ENCODE measurements at places on chromosomes 7 and 10.
A peak's percentile ranks its signal among the peaks of the same experiment; 100 is the strongest.

- no peak for DNase-seq
These were observed 2.0 kb upstream of the ANLN start for GRCh38 chr7:36387435-36388231.

DNA sequence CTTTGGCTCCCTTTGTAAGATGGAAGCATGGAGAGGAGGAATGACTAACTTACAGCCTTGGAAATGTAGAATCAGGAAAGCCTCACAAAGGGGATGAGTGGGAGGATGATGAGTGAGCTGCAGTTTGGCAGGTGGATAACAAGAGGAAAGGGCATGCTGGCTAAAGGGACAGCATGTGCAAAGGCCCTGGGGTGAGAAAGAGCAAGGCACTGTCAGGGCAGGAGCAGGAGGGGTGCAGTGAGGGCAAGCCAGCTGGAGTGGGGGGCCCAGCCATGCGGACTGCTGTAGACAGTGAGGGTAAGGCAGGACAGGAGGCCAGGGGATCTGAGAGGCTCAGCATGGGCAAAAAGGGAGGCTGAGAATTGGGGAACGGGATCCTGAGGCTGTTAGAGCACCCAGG is 20.5 kb downstream of the TLL2 start:
- no peak for DNase-seq

- no peak for DNase-seq
These were observed 117.0 kb upstream of the PTPRZ1 start for GRCh38 chr7:121755818-121756552.

DNA sequence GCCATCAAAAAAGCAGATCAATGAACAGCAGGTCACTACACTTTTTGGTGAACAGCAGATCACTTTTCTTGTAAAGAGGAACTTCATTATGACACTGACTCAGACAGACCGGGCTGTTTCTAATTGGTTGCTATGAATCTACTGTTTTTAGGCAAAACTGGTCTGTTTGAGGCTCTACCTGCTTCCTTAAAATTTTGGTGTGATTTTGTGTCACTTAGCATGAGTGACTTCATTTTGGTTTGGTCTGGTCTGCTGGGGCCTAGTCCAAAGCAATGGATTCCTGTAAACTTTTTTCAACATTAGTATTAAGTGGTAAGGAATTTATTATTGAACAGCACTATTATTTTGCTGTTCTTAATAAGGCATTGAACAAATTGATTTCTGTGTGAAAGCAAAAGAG is 41.8 kb upstream of the C10orf71 start:
- no peak for DNase-seq

- DNase-seq, result no peak
These were observed 222.9 kb upstream of the CELF2 start for GRCh38 chr10:10794791-10795191.

- no peak for DNase-seq
These were observed 6.8 kb upstream of the TCERG1L start for GRCh38 chr10:131318291-131318690.

GRCh38 chr10:71210542-71210871 is 1.9 kb upstream of the UNC5B start:
- no peak for DNase-seq

GRCh38 chr10:49505076-49505475 is 33.8 kb downstream of the ERCC6 start:
- no peak for DNase-seq

DNA sequence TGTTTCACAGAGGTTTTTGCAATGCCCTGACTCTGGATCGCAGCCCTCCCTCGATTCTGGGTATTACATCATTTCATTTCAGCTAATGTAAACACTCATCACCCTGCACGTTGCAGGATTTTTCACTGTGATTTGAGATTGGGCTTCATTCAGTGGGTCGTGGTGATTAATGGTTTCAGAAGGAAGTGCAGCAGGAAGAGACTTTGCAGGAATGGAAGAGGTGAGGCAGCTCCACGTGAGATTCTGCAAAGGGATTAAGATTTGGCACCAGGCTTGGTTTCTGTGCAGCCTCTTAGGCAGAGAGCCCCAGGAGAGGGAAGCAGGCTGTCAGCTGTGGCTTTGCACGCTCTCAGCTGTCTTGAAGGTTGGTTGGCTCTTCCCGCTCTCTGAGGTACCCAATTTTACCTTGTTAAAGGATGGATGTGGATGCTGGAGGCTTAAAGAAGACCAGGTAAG is 95.2 kb downstream of the PLCE1 start:
- DNase-seq, result no peak

GRCh38 chr7:132191418-132191817 is 384.9 kb downstream of the PLXNA4 start:
- DNase-seq, result no peak

- DNase-seq, result no peak
These were observed 11.7 kb upstream of the CALML3 start for GRCh38 chr10:5512881-5513612.

DNA sequence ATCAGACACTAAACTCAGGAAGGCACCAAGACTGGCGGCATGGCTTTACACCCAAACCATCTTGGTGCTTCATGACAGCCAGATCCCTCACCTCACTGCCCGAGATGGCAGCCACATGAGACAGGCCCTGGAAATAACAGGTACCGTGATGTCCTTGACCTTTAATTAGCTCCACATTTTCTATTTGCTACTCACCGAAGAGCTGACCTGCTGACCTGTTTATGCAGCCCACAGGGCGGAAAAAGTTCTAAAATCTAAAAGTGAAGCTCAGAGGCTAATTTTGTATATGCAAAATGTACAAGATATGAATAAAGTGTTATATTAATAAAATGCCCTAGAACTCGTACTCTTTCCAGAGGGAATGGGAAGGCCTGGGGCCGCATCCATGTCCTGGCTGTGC is 51.6 kb upstream of the RASGEF1A start:
- no peak for DNase-seq

DNA sequence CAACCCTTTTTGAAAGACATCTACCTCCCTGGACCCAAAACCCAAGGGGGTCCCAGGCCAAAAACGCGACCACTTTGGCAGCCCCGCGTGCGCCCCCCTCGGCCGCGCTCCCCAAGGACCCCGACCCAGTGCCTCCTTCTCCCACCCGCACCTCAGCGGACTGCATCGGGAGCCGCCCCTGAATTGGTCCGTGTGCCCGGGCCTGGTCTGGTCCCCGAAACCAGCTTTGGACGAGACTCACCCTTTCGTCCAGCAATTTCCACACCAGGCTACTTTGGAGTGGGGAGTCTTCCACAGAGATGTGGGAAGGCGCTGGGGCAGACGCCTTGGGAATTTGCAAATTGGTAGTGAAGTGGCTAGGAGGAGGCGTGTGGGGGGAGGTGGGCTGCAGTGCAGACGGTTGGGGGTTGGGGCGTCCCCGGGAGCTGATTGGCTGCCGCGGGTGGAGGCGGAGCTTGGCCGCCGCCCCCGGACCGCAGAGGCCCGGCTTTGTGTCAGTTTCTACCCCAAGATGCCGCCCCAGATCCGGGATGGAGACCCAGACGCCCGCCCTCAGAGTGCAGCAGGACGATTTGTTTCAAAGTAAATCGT is 16.9 kb downstream of the TCAF1 start:
- DNase-seq, result peak; percentile 80

- DNase-seq, result no peak
These were observed 111.0 kb upstream of the PCLO start for GRCh38 chr7:83273699-83274098.

DNA sequence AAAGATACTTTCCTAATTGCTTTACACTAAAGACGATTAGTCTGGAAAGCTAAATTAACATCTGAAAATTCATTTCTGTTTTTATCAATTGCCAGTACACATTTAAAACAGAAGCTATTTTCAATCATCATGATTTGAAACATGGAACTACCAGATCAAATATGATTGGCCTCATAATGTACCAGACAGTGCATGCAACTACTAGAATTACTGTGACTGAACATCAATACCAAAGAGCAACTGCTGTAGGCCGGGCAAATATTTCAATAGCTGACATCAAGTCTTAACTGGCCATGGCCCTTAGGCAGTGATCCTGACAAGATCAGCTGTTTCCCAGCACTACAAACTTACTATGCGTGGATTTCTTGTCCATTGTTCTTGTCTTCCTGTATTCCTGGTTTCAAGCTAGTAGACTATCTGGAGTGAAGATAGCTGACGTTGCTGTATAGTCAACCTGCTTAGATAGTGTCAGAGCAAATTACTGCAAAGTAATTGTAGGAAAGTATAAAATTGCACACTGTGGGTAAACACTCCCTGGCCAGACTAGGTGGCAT is 21.7 kb upstream of the WNT16 start:
- DNase-seq, result no peak

DNA sequence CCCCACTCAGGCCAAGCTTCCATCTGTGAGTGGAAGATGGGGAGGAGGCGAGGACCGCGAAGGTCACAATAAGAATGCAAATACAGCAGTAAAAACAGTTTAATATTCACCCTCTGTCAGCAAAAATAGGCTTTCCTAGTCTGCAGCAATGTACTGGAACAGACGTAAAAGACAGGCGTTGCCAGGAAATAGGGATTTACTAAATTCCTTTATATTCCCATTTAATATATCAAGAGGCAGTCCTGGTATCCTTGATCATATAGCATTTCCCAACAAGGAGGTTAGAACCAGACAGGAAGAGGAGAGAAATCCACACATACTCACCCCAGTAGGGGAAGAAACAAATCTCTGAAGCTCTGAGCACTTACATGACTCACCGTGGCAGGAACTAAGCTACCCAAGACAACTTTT is 1054.9 kb upstream of the C7orf33 start:
- DNase-seq, result no peak

DNA sequence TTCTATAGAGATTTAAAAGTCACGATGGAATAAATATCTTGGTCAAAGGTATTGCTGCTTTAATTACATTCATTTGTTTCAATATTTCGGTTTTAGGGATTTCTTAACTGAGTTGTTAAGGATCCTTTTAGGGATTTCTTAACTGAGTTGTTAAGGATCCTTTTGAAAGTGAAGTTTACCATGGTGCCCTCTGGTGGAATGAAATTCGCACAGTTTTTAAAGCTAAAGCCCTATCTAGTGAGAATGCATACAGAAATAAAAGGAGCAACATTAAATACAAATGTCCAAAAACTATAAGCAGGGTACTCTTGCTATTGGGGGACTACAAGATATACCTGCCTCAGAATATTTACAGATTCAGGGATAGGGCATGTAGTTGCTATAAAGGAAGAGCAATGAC is 193.7 kb downstream of the RNLS start:
- DNase-seq, result peak; percentile 9

DNA sequence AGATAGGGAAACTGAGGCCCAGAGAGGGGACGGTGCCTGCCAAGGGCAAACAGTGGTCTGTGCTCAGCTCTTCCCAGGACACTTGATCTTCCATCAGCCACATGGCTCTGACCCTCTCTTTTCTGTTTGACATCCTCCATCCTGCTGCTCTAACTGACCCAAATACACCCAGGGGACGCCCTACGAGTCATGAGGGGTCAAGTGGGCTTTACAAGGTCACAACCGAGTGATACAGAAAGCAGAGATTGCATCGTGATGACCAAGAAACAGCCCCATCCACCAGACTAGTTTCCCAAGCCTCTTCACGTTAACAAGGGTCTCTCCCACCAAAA is 131.2 kb upstream of the UNC5B start:
- no peak for DNase-seq

- no peak for DNase-seq
These were observed 61.9 kb upstream of the SAMD8 start for GRCh38 chr10:75049316-75050148.

GRCh38 chr7:153835103-153835502 is 217.1 kb upstream of the DPP6 start:
- DNase-seq, result no peak

- no peak for DNase-seq
These were observed 124.4 kb downstream of the DOCK4 start for GRCh38 chr7:112081778-112082177.

GRCh38 chr7:30313348-30313747 is 29.0 kb downstream of the ZNRF2 start:
- DNase-seq, result no peak

GRCh38 chr7:144857463-144857862 is 21.6 kb upstream of the TPK1 start:
- DNase-seq, result no peak

DNA sequence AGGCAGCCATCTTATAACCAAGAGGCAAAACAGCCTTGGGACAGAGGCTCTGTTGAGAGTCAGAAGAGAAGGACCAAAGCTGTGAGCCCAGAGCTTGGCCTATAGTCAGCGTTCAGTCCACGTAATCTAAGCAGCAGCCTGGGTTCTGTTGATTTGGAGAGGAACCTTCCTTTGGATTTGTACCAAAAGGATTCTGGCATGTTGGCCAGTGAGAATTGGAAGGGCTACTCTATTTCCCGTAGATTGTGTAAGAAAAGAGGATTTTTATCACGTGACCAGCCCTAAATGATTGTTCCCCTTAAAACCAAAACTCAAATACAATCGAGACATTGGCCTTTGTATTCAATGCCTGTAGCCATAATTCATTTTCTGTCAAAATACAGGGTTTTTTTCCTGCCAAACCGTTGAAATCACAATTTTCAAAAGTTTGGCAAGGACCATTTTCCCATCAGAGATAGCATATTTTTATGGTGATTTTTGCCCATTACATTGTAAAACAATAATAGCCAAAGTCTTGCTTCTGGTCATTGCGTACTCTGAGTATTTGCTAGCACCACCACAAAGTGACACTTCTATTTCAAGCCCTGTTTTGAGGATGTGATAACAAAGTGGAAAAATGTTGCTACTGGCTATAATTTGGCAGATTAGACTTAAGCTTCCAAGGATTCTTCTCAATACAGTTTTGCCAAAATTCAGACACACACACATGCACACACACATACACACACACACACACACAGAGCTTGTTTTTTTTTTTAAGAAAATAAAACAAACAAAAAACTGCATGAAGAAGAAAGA is 23.1 kb upstream of the BMPER start:
- DNase-seq, result no peak

GRCh38 chr7:5177060-5177459 is 13.0 kb upstream of the WIPI2 start:
- DNase-seq, result no peak

DNA sequence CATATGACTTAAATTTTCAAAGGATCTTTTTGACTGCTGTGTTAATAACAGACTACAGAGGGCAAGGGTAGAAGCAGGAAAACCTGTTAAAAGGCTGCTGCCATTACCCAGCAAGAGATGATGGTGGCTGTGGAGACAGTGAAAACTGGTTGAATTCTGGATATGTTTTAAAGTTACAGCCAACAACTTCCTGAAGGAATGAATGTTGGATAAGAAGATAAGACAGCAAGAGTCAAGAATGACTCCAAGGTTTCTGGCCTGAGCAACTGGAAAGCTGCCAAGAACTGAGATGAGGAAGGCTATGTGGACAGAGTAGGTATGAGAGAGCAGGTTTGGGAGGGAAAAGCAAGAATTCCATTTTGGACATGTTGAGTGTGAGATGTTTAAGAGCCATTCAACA is 19.1 kb downstream of the CNOT4 start:
- DNase-seq, result no peak

- no peak for DNase-seq
These were observed 72.8 kb upstream of the PPIF start for GRCh38 chr10:79274279-79275104.
